Neural crest cell (in vitro differentiated cells): ENCODE measurements at places on chromosomes 2 and 18. TPM values are rescaled to one million over a fixed set of nuclear protein-coding genes. Genes with fewer than 3 reads are reported as not detected.

The ELOA2 gene
- total RNA-seq = not detected in 2 replicates

The PSMA8 gene
- not detected in 2 replicates for total RNA-seq

DNA sequence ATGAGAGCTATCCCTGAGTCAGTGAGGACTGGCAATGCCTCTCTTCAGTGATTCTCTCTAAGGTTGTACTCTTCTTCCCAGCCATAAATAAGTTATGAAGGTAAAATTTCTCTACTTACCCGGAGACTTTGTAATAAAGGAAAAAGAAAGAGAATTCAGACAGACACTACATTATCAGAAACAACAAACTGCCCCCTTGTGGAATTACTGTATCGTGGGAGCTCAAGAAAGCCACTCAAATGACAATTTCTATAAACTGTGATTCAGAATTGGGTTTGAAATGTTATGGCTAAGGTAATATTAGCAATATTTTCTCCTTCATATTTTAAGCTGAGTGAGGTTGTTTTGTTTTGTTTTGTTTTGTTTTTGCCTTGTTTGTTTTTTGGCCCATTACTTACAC lies 155.8 kb upstream of the TANK start:
- H3K36me3 ChIP-seq = peaks cover 3% of the 10 kb centered on the region
- no peak for DNase-seq
- H3K27ac ChIP-seq = no peak overlapping the region
- no peak overlapping the region for H3K4me3 ChIP-seq

DNA sequence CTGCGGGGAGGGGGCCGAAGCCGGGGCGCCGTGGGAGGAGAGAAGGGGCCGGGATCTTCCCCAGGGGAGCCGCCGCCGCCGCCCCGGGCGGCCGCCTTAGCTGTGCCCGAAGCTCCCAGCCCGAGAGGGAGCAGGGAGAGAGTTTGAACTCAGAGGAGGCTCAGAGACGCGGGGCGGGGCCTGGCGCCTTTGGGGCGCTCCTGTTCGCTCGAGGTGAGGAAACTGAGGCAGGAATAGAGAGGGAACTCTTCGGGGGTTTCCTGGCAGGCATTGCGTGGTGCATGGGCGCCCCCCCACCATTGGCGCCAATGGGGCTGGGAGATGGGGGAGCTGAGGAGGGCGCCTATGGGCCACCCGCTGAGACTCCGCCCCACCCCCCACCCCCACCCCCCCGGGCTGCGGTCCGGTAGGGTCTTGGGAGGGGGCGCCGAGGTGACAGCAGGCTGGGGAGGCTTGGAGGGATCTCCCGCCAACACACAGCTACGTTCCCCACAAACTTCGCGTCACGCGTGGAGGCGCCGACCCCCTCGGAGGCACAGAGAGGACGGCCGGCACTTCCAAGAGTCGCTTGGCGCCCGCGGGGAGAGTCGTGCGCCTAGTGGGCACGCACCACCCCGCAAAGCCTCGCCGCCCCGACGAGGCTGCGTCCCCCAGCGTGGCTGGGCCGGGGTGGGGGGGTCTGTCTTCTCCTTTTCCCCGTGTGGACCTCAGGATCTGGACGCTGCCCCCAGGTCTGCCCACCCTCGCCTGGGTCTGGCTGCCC lies 680 bp downstream of the CTDSP1 start:
- no peaks in the 10 kb centered on the region for H3K36me3 ChIP-seq
- DNase-seq = no peak
- peaks cover 30% of the 10 kb centered on the region for H3K4me1 ChIP-seq
- peak overlapping the region; percentile 89 for H3K27ac ChIP-seq
- peaks cover 35% of the 10 kb centered on the region for H3K27me3 ChIP-seq

GRCh38 chr18:1227025-1227424 lies 322.4 kb downstream of the ADCYAP1 start:
- H3K27ac ChIP-seq = no peak overlapping the region
- no peaks in the 10 kb centered on the region for H3K27me3 ChIP-seq
- H3K4me1 ChIP-seq = no peaks in the 10 kb centered on the region
- peaks cover 14% of the 10 kb centered on the region for H3K36me3 ChIP-seq
- no peak overlapping the region for H3K4me3 ChIP-seq
